Central memory CD8-positive, alpha-beta T cell (primary cell): ENCODE measurements at places on chromosomes 13 and 19.

GRCh38 chr19:46737298-46737654, 8.6 kb upstream of the FKRP start:
- DNase-seq = no peak

DNA sequence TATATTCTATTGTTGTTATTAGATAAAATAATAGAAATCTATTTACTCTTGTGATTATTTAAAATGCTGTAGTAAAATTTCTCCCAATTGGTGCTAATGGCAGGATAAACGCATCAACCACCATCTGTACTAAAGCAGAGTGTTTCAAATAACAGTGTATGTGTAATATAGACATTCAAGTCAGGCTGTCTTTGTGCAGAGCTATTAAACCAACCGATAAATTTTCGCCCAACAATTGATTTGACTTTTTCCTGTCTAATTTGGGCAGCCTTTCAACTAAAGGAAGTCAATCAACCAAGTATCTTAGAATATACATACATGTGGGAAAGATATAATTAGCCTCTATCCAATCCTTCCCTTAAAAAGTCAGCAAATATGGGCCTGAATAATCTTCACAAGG, 5.8 kb downstream of the AMER2 start:
- DNase-seq = no peak

GRCh38 chr13:73765651-73766384, 368.4 kb downstream of the KLF12 start:
- DNase-seq = peak; percentile 73

GRCh38 chr19:48121909-48122371, 11.3 kb upstream of the PLA2G4C start:
- no peak for DNase-seq

DNA sequence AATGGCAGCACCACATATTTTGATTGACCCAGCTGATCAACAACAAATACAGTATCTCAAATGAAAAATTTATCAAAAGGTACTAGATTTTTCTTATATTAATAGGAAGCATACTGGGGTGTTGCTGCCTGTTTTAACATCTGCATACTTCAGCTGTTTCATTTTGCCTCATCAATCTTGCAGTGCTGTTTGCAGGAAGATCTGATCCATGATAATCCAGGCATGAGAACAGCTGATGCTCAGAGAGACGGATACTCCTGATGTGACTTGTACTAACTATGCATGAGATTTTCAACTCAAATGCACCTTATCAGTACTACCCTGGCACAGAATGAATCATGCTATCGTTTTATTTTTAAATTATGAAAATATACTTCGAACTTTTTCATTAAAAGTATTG, 2136.8 kb downstream of the PCDH9 start:
- DNase-seq = no peak

GRCh38 chr13:97512732-97513131, 78.8 kb downstream of the RAP2A start:
- DNase-seq = no peak

- no peak for DNase-seq
Observed at GRCh38 chr13:21175656-21176214, 617 bp downstream of the SKA3 start.
